ENCODE measurements at places on chromosomes 2 and 18.

DNA sequence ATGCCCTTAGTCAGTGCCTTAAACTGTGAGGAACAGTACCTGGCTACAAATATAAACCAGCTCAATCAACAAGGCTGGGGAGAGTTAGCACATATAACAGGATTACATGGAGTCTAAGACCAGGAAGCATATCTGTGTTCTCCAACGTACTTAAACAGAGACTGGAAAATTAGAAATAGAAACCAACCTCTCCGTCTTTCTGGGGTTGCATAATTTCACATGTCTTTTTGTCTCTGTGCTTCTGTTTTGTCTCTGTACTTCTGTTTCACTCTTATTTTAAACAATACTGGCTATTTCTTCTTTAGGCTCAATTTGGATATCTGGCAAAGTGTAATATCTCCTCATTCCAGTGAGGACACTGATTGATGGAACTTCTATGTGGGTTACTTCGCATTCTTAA, 749.0 kb upstream of the ZEB2 start:
- DNase-seq, result no peak

GRCh38 chr2:100141906-100142305, 484 bp downstream of the AFF3 start:
- no peak for DNase-seq

DNA sequence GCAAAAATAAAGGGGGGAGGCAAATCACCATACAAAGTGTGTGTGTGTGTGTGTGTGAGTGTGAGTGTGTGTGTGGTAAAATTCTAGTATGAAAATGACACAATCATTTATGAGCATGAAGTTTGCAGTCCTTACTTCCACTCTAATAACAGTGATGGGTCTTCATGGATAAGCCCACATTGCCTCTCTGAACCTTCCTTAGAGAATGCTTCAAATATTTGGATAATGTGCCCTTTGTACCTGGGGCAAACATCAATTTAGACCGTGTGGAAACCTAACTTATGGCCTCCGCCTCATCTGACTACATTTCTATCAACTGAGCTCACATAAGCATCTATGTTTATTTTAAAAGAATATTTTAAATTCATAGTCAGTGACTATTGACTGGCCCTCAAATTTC, 3.7 kb downstream of the SCN9A start:
- DNase-seq, result no peak

DNA sequence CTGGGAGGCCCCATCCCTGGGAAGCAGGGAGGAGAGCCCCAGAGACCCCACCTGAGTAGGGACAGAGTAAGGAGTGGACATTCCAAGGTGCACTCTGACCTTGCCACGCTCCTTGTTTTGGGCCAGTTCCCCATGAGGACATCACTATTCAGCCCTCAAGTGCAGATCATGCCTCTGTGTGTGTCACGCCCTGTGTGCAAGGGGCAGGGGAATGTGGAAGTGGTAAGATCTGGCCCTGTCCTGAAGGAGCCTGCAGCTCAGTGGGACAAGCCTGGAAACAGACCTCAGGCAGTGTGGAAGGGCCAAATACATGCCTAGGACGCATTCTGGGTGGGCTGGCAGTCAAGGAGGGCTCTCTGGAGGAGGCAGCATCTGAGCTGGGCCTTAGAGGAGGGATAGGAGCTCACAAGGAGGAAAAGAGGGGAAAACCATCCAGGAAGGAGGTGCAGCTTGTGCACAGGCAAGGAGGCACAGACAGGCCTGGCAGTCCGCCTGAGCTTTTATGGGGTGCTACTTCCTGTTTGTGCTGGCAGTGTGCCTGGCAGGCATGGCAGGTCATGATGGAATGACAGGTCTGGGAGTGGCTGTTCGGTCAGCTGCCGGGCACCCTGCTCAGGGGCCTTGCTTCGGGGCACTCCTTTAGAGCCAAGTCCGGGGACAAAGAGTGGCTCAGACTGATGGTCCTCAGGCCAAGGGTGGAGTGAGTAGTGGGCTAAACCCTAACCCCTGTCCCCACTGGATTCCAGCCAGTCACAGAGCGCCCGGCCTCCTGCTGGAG, 3.3 kb downstream of the KLHL30 start:
- DNase-seq, result no peak

Measured in activated naive CD4-positive, alpha-beta T cell treated with anti-CD3 and anti-CD28 coated beads for 36 hours (primary cell).